ENCODE measurements at places on chromosomes 6 and 20. TPM values are rescaled to one million over a fixed set of nuclear protein-coding genes. Genes with fewer than 3 reads are reported as not detected.

- H3K4me1 ChIP-seq, result no peaks in the 10 kb centered on the region
- H3K27me3 ChIP-seq, result no peaks in the 10 kb centered on the region
- no peak overlapping the region for H3K4me3 ChIP-seq
- H3K27ac ChIP-seq, result no peak overlapping the region
- DNase-seq, result no peak
- H3K36me3 ChIP-seq, result no peaks in the 10 kb centered on the region
These were observed 141.1 kb upstream of the SLC24A3 start for GRCh38 chr20:19071446-19071725.

DNA sequence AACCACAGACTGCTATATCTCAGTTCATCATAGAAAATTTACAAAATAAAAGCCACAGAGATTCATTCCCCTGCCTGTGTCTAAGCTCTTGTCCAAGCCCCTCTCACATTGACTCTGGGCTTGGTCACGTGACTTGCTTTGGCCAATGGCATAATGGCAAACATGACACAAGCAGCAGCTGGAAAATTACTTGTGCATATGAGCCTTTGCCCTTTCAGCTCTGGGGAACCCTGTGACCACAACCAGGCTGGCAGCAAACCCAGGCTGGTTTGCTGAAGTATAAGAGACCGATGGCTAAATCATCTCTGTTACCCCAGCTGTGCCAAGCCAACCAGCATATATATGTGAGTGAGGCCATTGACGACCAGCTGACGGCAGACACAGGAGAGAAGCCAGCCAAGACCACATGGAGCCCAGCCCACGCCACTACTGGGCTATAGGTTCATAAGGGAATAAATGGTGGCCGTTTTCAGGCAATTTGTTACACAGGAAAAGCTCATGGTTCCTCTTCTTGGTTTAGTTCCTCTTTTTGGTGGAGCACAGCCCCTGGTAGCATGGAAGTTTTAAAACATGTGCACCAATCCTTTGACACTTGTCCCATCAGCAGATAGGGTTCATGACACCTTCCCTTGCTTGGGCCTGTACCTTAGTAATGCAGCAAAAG, 31.8 kb upstream of the RSPO4 start:
- no peaks in the 10 kb centered on the region for H3K4me1 ChIP-seq
- no peaks in the 10 kb centered on the region for H3K36me3 ChIP-seq
- no peak overlapping the region for H3K27ac ChIP-seq
- H3K4me3 ChIP-seq, result no peak overlapping the region

TBC1D20 gene
- 37.5 TPM for total RNA-seq

MCCD1 gene
- total RNA-seq, result not detected

- no peaks in the 10 kb centered on the region for H3K4me1 ChIP-seq
- no peak for DNase-seq
- no peak overlapping the region for H3K27ac ChIP-seq
- no peak overlapping the region for H3K4me3 ChIP-seq
These were observed 37.1 kb upstream of the B4GALT5 start for GRCh38 chr20:49750611-49751396.

- H3K27me3 ChIP-seq, result peaks cover 83% of the 10 kb centered on the region
- no peaks in the 10 kb centered on the region for H3K36me3 ChIP-seq
These were observed 545 bp downstream of the SLC35D3 start for GRCh38 chr6:136922685-136923006.

DNA sequence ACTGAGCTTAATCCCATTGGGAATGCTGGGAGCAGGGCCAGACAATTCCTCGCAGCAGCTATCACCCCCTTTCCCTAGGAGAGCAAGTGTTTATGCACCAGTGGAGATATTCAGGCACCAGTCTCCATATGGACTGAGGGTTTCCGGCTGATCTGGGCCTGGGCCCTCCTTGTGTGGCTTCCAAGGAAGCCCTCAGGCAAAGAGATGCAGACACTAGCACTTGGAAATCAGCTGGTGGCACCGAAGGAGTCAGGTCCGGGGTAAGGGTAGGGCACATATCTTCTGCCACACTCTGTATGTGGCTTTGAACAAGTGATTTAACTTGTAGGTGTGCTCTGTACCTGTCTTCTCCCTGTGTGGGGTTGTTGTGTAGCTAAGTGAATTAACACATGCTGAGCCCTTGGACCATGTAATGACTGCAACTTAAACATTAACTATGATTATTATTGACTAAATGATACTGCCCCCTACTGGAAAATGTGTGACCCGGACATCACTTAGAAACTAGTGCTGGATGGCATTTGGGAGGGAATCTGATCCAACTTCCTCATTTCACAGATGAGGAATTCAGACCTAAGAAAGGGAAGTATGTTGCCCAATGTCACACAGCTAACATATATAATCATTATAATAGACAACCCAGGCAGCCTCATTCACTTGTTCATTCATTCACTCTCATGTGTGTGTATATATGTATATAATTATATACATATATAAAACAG, 19.3 kb upstream of the WFDC2 start:
- H3K36me3 ChIP-seq, result no peaks in the 10 kb centered on the region
- no peak overlapping the region for H3K27ac ChIP-seq
- DNase-seq, result no peak
- H3K4me1 ChIP-seq, result no peaks in the 10 kb centered on the region
- H3K4me3 ChIP-seq, result no peak overlapping the region

DNA sequence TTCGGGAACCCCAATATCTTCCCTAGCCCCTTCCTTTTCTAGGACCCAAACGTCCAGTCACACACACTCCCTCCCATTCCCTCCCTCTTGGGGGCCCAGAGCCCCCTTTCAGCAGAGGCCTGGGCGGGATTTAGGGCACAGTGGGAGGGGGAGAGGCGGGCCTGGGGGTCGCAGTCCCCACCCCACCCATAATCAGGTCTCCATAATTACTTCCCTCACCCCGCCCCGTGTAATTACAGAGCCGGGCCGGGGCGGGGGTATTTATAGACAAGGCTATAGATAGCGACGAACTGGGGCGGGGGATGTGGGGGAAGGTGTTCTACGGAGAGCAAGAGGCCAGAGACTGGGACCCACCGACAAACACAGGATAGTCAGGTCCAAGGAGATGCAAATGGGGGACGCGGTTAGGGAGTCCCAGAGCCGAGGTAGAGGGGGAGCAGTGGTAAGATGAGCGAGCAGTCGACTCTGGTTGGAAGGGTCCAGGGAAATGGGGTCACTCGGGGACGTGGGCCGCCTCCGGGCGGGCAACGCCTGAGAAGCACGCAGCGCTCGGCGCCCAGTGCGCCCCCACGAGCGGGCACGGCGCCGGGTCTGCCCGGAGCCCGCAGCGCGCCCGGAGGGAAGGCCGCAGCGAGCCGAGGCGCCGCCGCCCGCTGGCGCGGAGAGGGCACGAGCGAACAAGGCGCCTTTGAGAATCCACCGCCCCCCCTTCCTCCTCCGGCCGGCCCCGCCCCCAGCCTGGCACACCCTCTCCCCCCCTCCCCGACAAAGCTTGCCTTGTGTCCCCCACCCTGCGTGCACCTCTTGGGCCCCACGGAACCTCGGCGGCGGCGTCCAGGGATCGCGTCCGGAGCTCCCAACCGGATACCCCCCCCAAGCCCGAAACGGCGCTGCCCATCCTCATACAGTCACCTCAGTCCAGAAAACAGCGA, 670 bp upstream of the COL11A2 start:
- no peak overlapping the region for H3K27ac ChIP-seq
- H3K36me3 ChIP-seq, result no peaks in the 10 kb centered on the region
- peak overlapping the region; percentile 7 for H3K4me3 ChIP-seq
- peaks cover 24% of the 10 kb centered on the region for H3K27me3 ChIP-seq
- peaks cover 28% of the 10 kb centered on the region for H3K4me1 ChIP-seq
- no peak for DNase-seq

DNA sequence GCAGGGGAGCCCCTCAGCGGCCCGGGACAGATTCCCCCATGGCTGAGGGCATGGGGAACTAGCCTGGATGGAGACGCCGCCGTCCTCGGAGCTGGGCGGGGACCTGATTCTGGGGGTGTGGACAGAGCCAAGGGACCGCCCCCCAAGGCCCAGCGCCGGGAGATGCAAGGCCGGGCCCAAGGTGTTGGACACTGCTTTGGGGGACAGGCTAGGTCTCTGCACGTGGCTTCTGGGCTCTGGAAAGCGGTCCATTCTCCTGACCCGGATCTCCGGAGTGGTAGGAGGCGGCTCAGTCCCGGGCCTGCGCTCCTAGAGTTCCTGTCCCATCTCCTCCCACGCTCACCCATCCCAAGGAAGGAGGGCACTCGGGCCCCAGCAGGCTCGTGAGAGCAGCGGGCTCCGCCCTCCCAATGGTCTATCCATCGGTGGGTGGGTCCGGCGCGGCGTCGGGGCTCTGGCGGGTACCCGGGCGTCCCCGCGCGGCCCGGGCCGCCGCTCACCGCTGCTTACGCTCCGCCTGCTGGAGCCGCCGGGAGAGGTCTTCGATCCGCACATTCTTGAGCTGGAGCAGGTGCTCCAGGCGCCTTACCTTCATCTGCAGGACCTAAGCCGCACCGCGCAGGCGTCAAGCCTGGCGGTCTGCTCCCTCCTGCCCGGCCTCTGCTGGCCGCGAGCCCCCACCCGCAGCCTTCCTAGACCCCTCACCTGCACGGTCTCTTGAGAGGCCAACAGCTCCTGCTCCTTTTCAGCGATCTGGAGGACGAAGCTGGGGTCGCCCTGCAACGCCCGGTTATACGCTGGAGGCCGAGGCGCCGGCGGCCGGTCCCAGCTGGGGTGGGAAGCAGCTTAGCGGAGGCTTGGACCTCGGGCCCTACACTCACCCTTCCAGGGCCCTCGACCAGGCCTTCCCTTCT, 3.3 kb downstream of the SPEF1 start:
- H3K4me1 ChIP-seq, result no peaks in the 10 kb centered on the region
- peaks cover 18% of the 10 kb centered on the region for H3K27me3 ChIP-seq
- no peak overlapping the region for H3K27ac ChIP-seq

NEU1 gene
- 90.4 TPM for total RNA-seq

GRCh38 chr6:122694602-122695001, 84.4 kb downstream of the PKIB start:
- DNase-seq, result no peak
- H3K4me1 ChIP-seq, result no peaks in the 10 kb centered on the region
- H3K27ac ChIP-seq, result no peak overlapping the region

DNA sequence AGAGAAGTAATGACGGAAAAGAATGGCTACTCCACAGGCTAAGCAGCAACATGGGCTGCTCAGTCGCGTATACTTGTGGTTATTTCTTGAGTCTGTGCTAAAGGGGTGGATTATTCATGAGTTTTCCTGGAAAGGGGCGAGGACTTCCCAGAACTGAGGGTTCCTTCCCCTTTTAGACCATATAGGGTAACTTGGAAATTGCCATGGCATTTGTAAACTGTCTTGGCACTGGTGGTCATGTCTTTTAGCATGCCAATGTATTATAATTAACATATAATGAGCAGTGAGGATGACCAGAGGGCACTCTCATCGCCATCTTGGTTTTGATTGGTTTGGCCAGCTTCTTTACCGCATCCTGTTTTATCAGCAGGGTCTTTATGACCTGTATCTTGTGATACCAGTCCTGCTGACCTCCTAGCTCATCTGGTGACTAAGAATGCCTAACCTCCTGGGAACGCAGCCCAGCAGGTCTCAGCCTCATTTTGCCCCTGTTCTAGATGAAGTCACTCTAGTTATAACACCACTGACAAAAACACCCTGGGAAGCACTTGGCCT, 11.4 kb downstream of the LBP start:
- H3K36me3 ChIP-seq, result no peaks in the 10 kb centered on the region
- H3K27me3 ChIP-seq, result no peaks in the 10 kb centered on the region
- H3K4me3 ChIP-seq, result no peak overlapping the region
- no peaks in the 10 kb centered on the region for H3K4me1 ChIP-seq
- no peak overlapping the region for H3K27ac ChIP-seq

DNA sequence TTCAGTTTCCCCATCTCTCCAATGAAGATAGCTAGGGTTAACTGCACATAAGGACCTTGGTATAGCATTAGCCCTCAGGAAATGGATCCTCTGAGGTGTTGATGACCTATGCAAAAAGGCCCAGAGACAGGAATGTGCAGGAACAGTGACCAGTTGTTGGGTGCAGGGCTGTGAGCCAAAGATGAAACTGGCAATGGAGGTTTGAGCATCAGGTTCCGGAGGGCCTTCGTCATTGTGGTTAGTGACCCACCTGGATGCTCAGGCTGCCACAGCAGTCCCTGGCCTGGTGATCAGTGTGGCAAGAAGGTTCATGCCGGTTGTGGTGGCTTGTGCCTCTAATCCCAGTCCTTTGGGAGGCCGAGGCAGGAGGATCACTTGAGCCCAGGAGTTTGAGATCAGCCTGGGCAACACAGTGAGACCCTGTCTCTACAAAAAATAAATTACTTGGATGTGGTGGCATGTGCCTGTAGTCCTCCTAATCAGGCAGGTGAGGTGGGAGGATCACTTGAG, 43.7 kb downstream of the TM9SF4 start:
- H3K27ac ChIP-seq, result no peak overlapping the region
- H3K36me3 ChIP-seq, result peaks cover 78% of the 10 kb centered on the region
- no peak overlapping the region for H3K4me3 ChIP-seq

- no peak overlapping the region for H3K4me3 ChIP-seq
- H3K4me1 ChIP-seq, result no peaks in the 10 kb centered on the region
- no peaks in the 10 kb centered on the region for H3K27me3 ChIP-seq
- H3K36me3 ChIP-seq, result no peaks in the 10 kb centered on the region
These were observed 65.4 kb upstream of the ZNFX1 start for GRCh38 chr20:49343246-49343645.

- no peak overlapping the region for H3K27ac ChIP-seq
- H3K27me3 ChIP-seq, result no peaks in the 10 kb centered on the region
- H3K36me3 ChIP-seq, result no peaks in the 10 kb centered on the region
- DNase-seq, result peak; percentile 40
- H3K4me3 ChIP-seq, result no peak overlapping the region
- no peaks in the 10 kb centered on the region for H3K4me1 ChIP-seq
These were observed 162.5 kb downstream of the WDR27 start for GRCh38 chr6:169539176-169539897.

DNA sequence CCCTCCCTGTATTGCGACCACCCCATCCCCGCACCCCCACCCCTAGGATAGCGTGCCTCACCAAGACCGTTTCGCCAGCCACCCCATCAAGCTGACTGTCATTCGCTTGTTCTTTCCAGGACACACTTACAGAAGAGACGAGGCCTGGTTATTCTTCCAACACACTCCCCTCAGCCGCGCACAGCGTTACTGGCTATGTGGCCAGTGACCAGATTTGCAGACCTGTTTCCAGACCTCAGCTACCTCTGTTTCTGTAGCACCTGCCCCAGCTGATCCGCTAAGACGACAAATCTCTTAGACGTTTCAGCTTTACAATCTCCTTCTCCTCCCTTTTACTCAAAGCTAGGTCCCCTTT, 26.1 kb downstream of the HLA-F start:
- H3K4me3 ChIP-seq, result peak overlapping the region; percentile 63
- H3K4me1 ChIP-seq, result no peaks in the 10 kb centered on the region
- H3K27me3 ChIP-seq, result no peaks in the 10 kb centered on the region
- H3K27ac ChIP-seq, result no peak overlapping the region

TAPBP gene
- 227 TPM for total RNA-seq

DNA sequence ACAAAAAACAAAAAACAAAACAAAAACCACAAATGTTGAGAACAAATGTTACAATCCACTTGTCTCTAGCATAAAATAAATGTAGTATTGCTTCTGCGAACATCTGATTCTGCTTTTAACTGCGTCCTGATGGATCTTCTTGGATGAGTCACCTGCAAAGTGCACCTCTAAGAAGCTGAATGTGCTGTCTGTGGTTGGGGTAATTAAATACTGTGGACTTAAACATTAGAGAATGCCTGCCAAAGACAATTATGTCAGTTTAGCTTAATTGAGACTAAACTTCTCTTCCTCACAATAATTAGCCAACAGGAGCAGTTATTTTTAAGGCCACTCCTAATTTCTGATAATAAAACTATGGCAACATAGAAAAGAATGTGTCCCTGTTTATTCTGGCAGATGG, 253.4 kb downstream of the PHACTR1 start:
- DNase-seq, result no peak
- no peak overlapping the region for H3K27ac ChIP-seq
- no peaks in the 10 kb centered on the region for H3K27me3 ChIP-seq
- no peak overlapping the region for H3K4me3 ChIP-seq
- no peaks in the 10 kb centered on the region for H3K36me3 ChIP-seq

Measured in left lung (tissue), 14 donors.